ENCODE measurements at places on chromosomes 5 and 9. TPM values are rescaled to one million over a fixed set of nuclear protein-coding genes. Genes with fewer than 3 reads are reported as not detected.

- DNase-seq, result no peak
Measured at GRCh38 chr5:123350742-123351141, 72.5 kb downstream of the CEP120 start.

DNA sequence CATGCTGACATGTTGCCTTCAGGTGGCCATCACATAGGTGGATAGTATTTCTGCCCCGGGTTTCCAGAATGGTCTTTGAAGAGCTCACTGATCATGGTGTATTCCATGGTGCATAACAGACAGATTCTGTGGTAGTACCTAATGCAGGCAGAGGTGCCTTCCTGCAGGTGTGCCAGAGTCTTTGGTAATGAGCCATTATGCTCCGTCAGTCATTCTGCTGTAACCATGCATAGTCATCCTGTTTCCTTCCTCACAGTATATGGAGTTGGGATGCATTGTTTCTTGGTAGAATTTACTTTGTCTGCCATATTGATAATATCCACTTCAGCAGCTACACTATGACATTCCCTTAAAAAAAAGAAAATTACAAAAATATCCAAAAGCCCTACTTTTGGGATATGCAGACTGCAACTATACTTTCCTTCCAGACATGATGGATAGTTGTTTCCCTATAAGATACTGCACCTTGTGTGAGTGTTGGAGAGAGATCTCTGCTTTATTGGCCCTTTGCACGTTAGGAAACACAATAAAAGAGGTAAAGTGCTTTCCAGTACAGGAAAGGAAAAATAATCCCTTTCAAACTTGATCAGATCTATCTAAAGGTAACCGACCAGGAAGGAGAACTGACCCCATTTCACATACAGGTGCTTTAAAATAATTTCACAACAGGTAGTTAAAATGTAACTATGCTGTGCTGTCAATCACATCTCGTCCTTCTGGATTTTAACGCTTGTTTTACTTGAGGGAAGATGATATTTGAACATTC lies 537.5 kb upstream of the WWC1 start:
- DNase-seq, result no peak

DNA sequence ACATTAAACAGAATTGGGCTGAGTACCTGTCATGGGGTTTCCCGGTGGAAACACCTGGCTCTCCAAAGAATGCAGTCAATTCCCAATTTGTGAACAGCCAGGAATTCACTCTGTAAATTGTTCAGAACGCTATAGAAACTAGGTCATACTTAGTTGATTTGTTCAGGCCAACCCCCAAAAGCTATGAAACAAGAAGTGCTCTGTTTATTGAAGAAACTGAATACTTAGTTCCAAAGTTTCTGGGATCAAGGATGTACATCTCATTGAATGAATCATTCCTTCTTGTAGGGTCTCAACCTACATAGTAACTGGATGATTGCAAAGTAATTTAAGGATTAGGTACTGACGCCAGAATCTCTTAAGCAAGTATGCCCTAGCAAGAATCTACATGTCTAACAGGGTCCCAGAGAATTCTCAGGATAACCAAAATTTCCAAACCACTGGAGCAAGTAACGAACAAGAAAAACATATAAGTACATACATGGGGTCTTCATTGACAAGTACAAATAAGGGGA lies 659 bp upstream of the TUSC1 start:
- DNase-seq, result no peak

- DNase-seq, result no peak
Measured at GRCh38 chr9:15400281-15400941, 22.3 kb upstream of the SNAPC3 start.

- DNase-seq, result no peak
Measured at GRCh38 chr5:174542471-174542870, 181.9 kb upstream of the MSX2 start.

GRCh38 chr9:37060833-37061232 lies 26.8 kb upstream of the PAX5 start:
- no peak for DNase-seq

GRCh38 chr5:171157775-171158174 lies 151.3 kb upstream of the TLX3 start:
- peak; percentile 16 for DNase-seq

GRCh38 chr9:87840134-87840533 lies 42.5 kb upstream of the SPATA31E1 start:
- no peak for DNase-seq

GRCh38 chr9:6229619-6230018 lies 14.0 kb downstream of the IL33 start:
- no peak for DNase-seq

DNA sequence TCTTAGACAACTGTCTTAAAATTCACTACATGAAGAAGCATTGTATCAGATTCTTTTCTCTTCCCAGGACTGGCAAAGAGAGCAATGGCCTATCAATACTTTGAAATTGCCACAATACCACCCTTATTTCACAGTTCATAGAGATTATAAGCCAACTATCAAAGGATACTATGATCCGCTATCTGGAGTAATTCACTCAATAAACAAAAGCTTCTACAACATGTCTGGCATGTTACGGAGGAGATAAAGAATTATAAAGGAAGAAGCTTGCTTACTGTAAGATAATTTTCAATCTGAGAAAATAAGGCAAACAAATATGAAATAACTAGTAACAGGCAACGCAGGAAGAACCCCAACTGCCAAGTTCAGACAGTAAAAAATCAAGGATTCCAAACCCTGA lies 114.8 kb downstream of the GNAQ start:
- no peak for DNase-seq

DNA sequence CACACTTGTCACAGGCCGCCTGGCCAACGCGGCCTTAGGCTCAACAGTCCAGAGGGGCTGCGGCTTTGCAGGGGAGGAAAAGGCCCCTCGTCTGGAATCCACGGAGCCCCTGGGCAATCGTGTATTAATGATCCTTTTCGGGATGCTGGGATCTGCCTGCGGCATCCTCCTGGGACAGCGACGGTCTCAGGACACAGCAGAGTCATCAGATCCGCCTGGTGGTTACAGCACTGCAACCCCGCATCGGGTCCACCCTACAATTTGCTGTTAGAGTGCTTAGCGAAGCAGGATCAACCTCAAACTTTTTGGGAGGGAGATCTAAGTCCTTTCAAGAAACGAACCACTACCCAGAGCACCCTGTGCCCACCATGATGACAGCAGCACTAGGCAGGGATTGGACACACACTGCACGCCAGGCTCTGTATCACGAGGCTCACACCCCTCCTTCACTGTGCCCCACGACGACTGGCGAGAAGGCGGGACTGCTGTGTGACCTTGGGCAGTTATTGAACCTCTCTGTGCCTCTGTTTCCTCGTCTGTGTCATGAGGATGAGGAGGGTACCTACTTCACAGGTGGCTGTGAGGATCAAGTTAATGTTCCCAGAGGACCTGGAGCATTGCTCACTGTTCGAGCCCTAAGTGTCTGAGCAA lies 100.4 kb upstream of the COL5A1 start:
- DNase-seq, result no peak

GRCh38 chr9:36566813-36567221 lies 5.9 kb upstream of the MELK start:
- DNase-seq, result no peak

The PTTG1 gene
- 2.3 TPM for total RNA-seq

The CEMIP2 gene
- total RNA-seq, result 79.4 TPM

The SUB1 gene
- total RNA-seq, result 103 TPM

The PCDHB12 gene
- total RNA-seq, result not detected

The LECT2 gene
- total RNA-seq, result not detected

The RAD17 gene
- 30.3 TPM for total RNA-seq

The ABO gene
- total RNA-seq, result 67.1 TPM

The CARD9 gene
- total RNA-seq, result 0.92 TPM

The SEMA4D gene
- 11.1 TPM for total RNA-seq

The ALDH1B1 gene
- 28.4 TPM for total RNA-seq

The PCDHB15 gene
- total RNA-seq, result not detected

The STKLD1 gene
- total RNA-seq, result not detected
